ENCODE measurements at places on chromosomes 1 and 21.

DNA sequence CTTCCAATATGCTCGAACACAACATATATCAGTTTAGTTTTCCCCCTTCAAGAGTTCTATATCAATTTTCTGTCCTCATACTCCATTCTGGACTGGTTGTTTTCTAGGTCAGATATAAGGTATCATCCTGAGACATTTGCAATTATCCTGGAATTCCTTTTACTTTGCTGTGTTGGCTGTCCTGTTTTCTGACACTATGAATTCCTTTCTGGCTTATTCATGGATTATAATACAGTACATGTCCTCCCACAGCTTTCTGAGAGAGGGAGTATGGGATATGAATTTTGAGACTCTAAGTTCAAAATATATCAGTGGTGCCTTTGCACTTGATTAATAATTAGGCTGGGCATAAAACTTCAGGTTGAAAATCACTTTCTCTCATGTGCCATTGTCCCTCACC lies 11.9 kb downstream of the PHTF1 start:
- no peak for DNase-seq

DNA sequence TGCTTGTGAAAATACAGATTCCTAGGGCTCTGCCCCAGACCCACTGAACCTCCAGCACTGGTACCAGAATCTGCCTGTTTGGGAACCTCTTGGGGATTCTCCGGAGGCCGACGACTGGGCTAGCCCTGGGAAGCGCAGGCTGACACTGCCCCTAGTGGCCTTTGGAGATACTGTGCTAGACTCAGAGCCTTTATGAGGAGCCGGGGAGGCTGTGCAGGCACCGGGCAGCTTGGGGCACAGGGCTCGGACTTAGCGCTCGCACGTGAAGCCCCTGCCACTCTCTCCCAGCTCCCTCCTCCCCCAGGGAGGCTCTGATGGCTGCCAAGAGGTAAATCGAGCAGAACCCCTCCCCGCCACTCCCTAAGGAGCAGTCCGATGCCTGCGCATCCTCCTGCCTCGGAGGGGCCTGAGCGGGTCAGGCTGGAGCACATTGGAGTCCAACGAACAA lies 144.6 kb upstream of the TNR start:
- peak; percentile 61 for DNase-seq

GRCh38 chr1:103561643-103562395 lies 9.6 kb upstream of the AMY2B start:
- no peak for DNase-seq

DNA sequence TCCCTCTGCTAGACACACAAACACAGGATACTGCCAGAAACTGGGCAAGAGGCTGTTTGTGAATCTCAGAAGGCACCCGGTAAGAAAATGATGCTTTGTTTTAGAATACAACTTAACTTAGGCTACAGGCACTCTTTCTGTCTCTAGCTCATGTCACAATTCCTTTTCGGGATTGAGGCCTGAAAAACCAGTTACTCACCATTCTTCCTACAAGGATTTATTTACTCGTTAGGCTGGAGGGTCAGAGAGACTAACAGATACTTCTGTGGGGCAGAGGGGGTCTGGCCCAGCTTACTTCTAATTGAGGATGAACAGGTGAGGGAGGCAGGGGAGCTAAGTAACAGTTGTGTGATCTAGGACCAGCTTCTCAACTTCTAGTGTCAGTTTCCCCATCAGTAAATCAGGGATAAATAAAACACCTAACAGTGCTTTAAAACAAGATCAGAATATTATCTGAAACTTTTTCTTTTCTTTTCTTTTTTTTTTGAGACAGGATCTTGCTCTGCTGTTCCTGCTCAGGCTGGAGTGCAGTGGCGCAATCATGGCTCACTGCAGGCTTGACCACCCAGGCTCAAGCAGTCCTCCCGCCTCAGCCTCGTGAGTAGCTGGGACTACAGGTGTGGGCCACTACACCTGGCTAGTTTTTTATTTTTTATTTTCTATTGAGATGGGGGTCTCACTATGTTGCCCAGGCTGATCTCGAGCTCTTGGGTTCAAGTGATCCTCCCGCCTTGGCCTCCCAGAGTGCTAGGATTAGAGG lies 31.9 kb downstream of the NFYC start:
- DNase-seq, result no peak

DNA sequence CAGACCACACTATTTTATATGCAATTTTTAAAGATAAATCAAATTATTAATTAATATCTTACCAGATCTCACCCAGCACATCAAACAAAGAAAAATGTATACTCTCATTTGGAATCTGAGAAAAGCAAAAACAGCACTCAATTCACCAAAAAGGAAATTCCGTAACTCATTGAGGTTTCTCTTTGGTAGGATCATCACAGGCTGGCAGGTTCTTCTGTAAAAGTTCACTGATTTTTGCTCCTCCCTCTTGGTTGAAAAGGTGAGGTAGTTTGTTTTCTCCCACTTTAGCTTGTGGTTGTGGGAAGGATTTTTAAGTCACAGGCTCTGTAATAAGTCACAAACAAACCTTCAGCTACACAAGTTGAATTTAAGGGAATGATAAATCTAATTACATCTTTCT lies at the start of gene LIPI:
Gene LIPI (minus strand): TSS at position 218 of the 400 bp plus-strand sequence. CDS start 110 bp downstream, at position 108.
- DNase-seq, result no peak
